ENCODE measurements at places on chromosomes 3 and 15.

DNA sequence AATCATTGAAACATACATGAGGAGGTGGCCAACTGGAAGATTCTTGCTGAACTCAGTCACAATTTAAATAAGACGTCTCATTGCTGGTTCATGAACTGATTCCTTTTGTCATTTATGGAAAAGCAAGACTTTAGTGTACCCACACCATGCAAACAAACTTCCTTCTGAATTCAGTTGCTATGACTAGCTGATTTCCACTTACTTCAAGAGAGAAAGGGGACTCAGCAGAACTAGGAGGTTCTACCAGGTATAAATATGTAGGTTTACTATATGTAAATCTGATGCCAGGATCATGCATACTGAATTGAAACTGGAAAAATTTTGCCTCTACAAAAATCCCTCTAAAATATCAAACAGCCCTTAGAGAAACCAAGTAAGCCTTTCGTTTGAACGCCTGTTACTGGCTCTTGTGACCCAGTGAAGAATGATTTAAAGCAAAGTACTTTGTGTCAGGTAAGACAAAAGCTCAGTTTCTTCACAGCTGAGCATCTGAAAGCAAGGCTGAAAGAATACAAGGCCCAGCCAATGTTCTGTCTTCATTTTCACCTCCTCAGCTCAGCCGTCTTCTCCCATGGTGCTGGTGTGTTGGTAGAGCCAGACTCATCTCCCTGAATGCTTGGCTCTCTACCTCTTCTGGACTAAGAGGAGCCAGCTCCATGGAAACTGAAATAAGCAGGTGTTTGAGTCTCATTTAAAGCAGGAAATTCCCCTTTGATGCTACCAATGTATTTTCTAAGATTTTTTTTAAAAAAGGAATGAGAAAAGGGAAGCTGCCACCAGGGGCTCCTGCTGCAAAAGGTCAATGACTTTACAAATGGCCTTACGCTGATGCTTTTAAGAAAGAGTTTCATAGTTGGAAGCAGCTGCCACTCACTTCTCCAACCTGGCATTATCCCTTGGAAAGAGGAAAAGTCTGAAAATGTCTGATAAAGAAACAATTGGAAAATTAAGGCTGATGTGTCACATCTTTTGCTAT lies 301.6 kb downstream of the EFHB start:
- no peak for DNase-seq

DNA sequence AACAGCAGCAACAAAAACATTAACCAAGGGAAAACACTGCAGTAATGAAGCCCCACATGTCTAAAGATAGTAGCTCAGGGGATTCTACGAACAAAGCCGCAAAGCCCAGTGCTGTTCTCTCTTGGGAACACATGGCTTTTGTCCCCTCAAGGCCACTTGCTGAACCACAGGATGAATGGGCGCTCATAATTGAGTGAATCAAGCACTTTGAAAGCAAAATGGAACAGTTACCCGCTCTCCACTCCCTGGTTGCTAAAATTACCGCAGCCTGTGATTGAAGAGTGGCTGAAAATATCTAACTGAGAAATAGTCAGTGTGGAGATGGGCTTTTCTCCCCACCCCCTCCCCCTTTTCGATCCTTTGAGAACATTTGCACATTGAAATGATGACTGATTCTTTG lies 39.6 kb downstream of the RASGRF1 start:
- no peak for DNase-seq

GRCh38 chr3:102195198-102195948 lies 239.4 kb upstream of the ZPLD1 start:
- DNase-seq: no peak

DNA sequence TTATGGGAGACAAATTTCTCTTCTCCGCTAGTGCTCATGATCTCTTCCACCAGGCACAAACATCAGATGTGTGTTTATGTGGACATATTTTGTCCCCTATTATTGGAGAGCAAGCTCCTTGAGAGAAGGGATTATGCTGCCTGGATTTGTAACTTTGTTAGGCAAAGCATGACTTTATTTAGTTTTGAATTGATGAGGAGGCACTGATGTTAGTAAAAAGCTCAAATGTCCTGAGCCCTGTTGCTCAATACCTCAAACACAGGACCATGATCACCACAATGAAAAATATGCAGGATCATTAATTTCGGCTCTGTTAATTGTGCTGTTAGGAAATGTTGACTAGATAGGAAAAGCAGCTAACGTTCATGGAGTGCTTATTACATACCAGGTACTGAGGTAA lies 29.1 kb downstream of the SCG5 start:
- DNase-seq: no peak

GRCh38 chr3:159029306-159030026 lies 227.6 kb downstream of the MFSD1 start:
- no peak for DNase-seq

- DNase-seq: no peak
These were observed 63.9 kb downstream of the MEX3B start for GRCh38 chr15:81981908-81982307.

DNA sequence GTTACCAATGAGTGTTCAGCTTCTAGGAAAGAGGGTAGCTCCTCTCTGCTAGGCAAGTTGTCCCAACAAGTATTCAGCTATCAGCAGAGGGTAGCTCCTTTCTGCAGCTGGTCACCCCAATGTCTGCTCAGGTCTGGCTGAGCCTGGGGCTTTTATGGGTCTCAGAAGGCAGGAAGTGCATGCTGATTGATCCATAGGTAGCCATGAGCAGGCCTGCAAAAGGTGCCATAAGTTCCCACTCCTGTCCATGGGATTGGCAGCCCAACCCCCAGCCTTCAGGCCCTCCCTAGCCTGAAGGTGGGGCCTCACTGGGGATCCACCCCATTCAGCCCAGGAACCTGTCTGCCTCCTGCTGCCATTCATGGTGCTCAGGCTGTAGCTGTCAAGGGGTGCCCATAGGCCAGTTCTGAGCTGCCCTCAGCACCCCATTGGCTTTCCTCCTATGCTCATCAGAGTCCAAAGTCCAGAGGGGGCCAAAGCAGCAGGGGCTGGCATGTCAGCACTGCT lies 34.6 kb upstream of the DNAJC13 start:
- DNase-seq: no peak

DNA sequence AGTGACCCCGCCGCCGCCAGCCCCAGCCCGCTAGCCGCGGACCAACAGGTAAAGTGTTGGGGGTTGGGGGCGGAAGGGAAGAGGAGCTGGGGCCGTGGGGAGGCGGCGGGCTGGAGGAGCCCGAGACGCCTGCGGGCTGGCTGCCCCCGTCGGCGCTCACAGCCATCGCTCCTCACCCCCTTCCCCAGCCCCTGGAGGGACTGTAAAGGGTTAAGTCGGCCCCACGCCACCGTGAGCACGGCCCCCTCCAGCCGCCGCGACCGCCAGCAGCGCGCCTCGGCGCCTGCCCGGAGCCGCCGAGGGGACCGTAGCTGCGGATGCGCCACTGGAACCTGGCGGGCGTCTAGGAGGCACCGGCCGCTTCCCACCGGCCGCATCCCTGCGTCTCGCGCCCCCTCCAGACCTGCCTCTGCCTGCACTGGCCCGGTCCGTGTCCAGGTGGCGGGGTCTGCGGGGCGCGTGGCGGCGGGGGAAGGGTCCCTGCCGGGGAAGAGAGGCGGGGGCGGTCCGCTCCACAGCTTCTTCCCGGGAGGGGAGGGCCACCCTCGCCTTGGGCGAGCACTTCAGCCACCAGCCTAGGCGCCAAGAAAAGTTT lies 522 bp downstream of the MED12L start:
- peak; percentile 35 for DNase-seq

DNA sequence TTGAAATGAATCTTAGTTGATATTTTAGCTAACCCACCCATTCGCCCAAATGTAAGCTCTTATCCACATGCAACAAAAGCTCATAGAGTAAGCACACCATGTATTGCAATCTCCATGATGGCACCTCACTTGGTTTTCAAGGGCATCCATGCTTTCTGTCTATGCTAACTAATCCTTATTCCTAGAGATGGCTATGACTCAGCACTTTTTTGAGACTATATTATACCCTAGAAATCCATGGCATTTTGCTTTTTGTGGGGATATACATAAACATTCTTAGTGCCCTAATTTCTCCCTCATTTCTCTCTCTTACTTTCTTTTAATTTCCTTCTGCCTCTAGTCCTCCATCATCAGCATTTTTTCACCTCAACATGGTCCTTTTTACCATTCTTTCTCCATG lies 168.5 kb upstream of the STT3B start:
- DNase-seq: no peak
